ENCODE measurements at places on chromosomes 3 and 15.

DNA sequence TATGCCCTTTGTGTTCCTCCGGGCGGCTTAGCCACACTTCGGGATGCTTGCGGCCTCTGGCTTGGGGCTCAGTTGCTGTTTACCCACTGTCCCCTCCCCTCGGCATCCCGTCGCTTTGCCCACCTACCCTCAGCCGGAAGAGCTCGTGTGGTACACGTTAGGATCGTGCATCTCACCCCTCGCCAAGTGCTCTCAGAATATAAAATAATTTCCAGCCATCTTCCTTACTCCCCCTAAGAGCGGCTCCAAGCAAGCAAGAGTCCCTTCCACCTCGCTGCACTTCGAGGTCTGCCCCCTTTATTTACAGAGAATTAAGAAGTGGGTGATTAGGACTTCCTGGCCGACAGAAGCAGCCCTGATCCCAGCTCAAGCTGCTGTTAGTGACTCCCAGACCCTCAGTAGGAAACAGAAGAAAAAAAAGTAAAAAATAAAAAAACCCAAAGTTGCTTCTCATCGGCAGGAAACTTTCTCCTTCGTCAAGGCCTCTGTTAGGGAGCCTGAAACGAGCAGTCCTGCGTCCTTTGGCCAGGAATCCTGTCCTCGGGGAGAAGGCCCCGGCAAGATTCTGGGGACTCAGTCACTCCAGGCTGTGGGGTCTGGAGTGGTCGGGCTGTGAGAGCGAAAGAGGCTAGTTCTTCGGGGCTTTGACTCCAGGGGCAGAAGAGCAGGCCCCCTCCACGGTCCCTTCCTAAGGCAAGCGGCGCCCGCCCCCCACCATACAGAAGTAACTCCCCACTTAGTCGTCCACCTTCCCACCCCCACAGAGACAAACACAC lies 3.0 kb downstream of the MEIS2 start:
- DNase-seq, result peak; percentile 45

DNA sequence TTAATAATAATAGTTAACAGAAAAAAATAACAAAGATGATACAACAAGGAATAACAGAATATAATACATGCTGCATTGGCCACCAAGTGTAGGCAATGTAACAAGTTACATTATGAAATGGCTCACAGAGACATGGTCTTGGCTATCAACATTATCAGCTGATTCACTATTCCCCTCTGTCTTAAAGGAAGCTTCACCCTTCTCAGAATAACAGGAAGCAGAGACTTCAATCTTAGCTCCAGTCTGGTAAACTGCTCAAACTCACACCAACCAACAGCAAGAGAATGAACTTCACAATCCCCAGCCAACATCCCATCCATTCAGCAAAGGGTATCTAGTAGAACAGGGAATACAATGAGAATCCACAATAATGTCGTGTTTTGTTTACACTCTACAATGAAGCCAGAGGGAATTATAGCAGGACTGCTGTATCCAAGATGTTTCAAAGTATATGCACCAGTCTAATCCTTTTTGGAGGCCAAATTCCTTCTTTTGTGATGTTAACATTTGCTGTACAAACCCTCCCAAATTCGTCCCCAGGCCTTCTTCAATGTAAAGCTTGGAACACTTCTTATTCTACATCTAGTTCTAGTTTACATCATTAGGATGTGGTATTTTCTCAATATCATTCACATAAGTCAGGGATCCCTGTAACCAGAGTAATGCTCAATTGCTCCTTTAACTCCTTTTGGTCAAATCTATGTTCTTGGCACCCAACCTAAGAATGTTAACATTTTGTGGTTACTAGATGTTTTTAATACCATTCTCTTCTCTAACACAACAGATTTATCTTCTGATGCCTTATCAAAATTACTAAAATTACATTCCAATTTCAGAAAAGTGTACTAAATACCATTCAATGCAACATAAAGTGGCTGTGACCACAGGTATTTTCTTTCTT lies 52.4 kb upstream of the CMSS1 start:
- peak; percentile 86 for DNase-seq

GRCh38 chr3:107973152-107973551 lies 117.7 kb downstream of the CD47 start:
- no peak for DNase-seq

DNA sequence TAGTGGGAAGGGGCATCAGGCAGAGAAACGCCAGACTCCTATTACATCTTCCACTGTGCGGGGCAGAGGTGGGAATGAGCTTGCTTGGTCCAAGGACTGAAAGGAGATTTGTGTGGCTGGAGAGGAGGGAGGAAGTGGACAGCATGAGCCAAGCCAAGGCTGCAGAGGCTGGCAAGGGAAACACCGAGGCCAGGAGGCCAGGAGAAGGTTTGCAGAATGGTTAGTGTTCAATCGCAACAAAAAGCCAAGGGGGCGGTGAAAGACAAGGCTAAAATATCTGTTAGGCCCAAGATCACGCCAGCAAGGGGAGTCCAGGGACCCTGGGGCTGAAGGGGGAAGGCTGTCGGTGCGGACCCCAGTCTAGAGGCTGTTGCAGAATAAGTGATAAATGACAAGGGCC lies 75.8 kb downstream of the CPN2 start:
- no peak for DNase-seq

GRCh38 chr3:59456852-59457485 lies 407.1 kb upstream of the CFAP20DC start:
- DNase-seq, result no peak

- DNase-seq, result peak; percentile 10
Observed at GRCh38 chr3:27141668-27142067, 227.5 kb downstream of the NEK10 start.

GRCh38 chr3:40803311-40803710 lies 278.6 kb downstream of the ZNF621 start:
- no peak for DNase-seq

- no peak for DNase-seq
Observed at GRCh38 chr3:134362670-134363380, 11.4 kb downstream of the AMOTL2 start.

DNA sequence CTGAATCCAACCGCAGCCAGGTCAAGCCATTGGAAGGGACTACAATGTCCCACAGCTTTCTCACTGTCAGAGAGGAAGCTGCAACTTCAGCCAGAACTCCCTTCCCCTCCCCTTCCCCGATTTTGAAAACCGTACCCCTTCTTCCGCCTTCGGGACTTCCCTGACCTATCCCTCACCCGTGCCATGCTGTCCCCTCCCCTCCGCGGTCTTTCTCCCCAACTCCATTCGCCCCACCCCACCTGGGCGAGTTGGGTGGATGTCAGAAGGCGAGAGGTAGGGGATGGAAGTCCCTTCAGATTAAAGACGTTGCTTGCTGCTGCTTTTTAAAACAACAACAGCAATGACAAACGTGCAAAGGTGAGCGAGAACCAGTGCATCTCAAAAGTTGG lies 723 bp downstream of the CPNE4 start:
- DNase-seq, result no peak

GRCh38 chr15:44157679-44158078 lies 37.4 kb downstream of the FRMD5 start:
- peak; percentile 95 for DNase-seq

- DNase-seq, result no peak
Observed at GRCh38 chr3:121627622-121628021, 33.1 kb downstream of the HCLS1 start.

DNA sequence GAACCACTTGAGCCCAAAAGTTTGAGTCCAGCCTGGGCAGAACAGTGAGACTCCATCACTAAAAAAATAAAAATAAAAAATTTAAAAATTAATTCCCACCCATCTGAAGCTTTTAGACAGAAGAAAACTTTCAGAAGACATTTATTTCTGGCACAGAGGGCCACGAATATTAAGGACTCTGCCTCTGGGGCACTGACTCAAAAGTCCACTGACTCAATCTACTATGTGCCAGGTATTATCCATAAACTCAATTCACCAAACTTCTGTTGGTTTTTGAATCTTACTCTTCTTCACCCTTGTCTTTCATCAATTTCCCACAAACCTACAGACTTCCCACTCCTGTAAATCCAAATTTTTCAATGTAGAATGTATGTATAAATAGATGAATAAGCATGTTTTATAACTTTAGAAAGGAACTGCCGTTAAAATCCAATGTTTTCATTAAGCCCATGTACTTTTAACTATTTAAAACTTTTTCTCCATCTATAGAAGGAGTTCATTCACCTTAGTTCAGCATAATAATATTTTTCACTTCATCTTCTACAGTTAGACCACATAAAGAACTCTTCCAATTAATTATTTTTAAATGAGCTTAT lies 19.9 kb downstream of the ATP13A3 start:
- no peak for DNase-seq

GRCh38 chr15:75902129-75902557 lies 1.5 kb upstream of the FBXO22 start:
- DNase-seq, result no peak

- DNase-seq, result no peak
Observed at GRCh38 chr3:186772281-186772694, 11.1 kb upstream of the EIF4A2 start.

- peak; percentile 80 for DNase-seq
Observed at GRCh38 chr3:107913701-107914100, 177.1 kb downstream of the CD47 start.

GRCh38 chr3:179603321-179603720 lies 1.1 kb downstream of the MRPL47 start:
- DNase-seq, result no peak

DNA sequence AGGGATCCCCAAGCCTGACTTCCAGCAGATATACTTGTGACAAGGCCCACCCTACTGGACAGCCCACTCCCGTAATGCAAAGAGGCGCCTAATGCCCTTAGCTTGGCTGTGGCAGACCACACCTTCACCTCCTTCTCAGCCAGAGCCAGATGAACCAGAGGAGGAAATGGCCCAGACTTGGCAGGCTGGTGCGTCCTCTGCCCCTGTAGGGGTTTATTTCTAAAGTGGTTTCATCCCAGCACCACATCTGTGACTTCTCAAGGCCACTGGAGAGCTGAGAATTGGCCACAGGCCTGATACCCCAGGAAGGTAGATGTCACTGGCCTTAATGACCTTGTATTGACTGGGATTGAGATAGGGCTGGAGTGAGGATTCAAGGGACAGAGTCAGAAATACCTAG lies 29.5 kb downstream of the BOC start:
- no peak for DNase-seq

DNA sequence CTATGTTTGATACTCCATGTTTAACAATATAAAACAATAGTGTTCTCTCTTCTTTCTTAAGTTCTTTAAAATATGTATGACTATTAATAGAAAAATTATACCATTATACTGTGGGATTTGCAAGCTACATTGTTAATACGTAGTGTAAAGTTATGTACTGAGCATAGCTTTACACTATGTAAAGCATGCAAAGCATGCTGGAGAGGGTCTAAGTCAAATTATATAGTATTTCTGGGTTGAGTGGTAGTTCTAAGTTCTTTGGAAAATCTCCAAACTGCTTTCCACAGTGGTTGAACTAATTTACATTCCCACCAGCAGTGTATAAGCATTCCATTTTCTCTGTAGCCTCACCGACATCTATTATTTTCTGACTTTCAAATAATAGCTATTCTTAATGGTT lies 253.0 kb downstream of the RAP2B start:
- peak; percentile 22 for DNase-seq

DNA sequence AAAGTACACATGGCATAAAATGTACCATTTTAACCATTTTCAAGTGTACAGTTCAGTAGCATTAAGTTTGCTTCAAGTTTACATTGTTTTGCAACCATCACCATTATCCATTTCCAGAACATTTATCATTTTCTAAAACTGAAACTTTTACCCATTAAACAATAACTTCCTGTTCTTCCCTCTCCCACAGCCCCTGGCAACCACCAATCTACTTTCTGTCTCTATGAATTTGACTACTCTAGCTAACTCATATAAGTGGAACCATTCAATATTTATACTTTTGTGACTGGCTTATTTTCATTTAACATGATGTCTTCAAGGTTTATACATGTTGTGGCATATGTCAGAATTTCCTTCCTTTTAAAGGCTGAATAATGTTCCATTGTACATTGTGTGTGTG lies 19.9 kb downstream of the TMEM62 start:
- peak; percentile 9 for DNase-seq

GRCh38 chr3:14792691-14793121 lies 26.1 kb upstream of the FGD5 start:
- DNase-seq, result no peak

DNA sequence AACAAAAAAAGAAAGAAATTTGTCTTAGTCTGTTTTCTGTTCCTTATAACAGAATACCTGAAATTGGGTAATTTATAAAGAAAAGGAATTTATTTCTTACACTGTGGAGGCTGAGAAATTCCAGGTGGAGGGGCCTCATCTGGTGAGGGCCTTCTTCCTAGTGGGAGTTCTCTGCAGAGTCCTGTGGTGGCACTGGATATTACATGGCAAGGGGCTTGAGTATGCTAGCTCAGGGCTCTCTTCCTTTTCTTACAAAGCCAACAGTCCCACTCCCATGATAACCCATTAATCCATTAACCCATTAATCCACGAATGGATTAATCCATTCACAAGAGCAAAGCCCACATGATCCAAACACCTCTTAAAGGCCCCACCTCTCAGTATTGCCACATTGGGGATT lies 2.9 kb upstream of the SATB1 start:
- DNase-seq, result no peak

DNA sequence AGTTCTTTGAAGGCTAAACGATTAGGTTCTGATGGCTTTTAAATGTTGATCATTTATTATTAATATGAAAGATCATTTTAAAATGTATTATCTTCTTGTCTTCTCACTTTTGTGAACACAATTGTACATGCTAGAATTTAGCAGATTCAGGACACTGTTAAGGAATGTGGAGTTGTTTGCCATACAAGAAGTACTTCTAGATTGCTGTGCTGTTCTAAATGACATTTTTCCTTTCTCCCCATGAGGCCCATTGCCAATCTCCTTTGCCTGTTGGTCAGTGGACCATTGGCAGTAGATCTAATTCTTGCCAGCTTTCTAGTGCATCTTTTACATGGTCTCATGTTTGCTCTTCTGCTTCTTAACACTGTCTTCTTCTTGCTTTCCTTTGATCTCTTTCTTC lies 242.3 kb downstream of the MECOM start:
- DNase-seq, result no peak

GRCh38 chr3:177037241-177037640 lies 160.0 kb downstream of the TBL1XR1 start:
- peak; percentile 59 for DNase-seq

GRCh38 chr3:170278627-170279026 lies 56.4 kb downstream of the PRKCI start:
- no peak for DNase-seq

DNA sequence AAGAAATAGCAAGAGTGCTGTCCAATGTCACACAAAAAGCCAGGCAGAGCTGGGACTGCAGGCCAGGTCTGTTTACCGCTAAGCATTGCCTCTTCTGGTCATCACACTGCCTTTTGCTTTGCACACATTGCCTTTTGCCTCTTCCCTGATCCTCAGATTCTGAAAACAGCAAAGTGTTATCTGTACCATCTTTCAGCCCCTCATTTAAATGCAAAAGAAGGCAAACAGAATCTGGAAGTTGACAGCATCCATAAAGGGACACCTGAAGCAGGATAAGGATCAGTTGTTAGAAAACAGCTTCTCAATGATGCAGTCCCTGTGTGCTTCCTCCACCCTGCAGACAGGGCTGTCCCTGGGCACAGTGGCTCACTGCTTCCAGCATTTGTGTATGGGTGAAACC lies 106.7 kb upstream of the RAD18 start:
- no peak for DNase-seq

GRCh38 chr3:42022355-42022754 lies 60.5 kb upstream of the ULK4 start:
- no peak for DNase-seq

All from iris pigment epithelial cell (primary cell).